CD4-positive, alpha-beta T cell treated with Interleukin-6 at 100 ng/mL for 8 hours (primary cell): ENCODE measurements at places on chromosomes 7 and 10.
A peak's percentile ranks its signal among the peaks of the same experiment; 100 is the strongest.

- no peak for DNase-seq
Measured at GRCh38 chr10:72612203-72612826, 13.6 kb downstream of the MICU1 start.

GRCh38 chr10:97000487-97001182, 168.5 kb downstream of the LCOR start:
- no peak for DNase-seq

GRCh38 chr7:132205509-132205908, 370.8 kb downstream of the PLXNA4 start:
- no peak for DNase-seq

DNA sequence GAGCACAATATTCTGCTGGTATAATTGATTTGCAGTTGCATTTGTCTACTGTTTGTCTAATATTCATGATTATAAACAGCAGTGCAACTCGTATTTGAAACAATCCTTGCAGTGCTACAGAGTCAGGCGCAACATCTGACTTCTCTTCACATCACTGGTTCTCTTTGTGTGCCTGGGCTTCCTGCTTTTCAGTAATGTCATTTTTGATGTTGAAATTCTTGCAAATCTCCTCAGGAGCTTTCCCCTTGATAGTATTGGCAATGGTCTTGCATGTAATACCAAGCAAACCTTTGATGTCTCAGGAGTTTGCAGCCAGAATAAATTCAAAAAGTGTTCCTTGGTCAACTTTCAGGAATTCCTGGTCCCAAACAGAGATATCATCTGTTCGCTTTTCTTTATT, 20.2 kb downstream of the HPS6 start:
- no peak for DNase-seq

DNA sequence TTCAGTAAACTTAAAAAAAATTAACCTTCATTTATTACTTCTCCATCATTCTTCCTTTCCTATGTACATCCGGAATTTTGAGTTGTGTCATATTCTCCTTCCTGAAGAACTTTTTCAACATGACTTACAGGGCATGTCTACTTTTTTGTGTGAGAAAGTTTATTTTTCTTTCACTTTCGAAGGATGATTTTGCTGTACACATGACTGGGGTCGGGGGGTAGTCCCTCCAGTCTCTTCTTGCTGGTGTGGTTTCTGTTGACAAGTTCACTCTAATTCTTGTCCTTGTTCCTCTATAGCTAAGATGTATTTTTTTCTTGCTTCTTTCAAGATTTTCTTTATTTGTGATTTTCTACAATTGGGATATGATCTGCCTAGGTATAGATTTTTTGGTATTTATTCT, 55.8 kb downstream of the INPP5A start:
- DNase-seq: no peak

- DNase-seq: no peak
Measured at GRCh38 chr7:144792050-144792449, 43.8 kb downstream of the TPK1 start.

- DNase-seq: no peak
Measured at GRCh38 chr7:34900891-34901513, 136.3 kb downstream of the DPY19L1 start.

DNA sequence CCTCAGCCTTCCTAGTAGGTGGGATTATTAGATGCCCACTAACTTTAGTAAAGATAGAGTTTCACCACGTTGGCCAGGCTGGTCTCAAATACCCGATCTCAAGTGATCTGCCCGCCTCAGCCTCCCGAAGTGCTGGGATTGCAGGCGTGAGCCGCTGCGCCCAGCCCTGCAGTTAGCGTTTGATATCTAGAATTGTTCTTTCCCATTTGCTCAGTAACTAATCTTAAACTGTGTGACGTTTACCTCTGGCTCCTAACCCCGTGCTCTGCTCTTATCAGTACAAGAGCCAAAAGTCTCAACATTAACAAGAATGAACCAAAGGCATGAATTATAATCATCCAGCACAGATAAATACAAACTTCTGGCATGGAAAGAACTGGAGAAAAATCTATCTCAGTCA, 47.4 kb downstream of the IGF2BP3 start:
- no peak for DNase-seq

DNA sequence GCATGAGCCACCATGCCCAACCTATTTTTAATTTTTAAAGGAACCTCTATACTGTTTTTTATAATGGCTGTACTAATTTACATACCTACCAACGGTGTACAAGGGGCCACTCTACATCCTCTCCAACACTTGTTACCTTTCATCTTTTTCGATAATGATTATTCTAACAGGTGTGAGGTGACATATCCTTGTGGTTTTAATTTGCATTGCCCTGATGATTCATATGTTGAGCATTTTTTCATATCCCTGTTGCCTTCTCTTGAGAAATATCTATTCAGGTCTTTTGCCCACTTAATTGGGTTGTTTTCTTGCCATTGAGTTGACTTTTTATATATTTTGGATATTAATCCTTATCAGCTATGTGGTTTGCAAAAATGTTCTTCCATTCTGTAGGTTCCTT, 167.0 kb downstream of the CTTNBP2 start:
- DNase-seq: no peak

DNA sequence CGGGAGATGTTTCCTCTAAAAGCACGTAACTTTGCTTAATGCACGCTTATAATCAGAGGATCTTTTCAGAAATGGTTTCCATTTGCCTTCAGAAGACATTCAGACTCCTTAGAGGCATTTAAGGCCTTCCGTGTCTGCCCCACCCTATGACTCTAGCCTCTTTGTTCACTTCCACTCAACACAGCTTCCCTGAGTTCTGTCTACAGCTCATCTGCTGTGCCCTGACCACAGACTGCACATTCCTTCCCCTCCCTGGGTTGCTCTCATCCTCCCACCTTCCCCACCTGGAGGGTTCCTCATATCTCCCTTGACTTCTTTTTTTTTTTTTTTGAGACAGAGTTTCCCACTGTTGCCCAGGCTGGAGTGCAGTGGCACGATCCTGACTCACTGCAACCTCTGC, 16.6 kb downstream of the FBH1 start:
- no peak for DNase-seq

- no peak for DNase-seq
Measured at GRCh38 chr10:131049016-131049415, 262.5 kb downstream of the TCERG1L start.

GRCh38 chr7:108719631-108720030, 150.0 kb downstream of the DNAJB9 start:
- DNase-seq: no peak

DNA sequence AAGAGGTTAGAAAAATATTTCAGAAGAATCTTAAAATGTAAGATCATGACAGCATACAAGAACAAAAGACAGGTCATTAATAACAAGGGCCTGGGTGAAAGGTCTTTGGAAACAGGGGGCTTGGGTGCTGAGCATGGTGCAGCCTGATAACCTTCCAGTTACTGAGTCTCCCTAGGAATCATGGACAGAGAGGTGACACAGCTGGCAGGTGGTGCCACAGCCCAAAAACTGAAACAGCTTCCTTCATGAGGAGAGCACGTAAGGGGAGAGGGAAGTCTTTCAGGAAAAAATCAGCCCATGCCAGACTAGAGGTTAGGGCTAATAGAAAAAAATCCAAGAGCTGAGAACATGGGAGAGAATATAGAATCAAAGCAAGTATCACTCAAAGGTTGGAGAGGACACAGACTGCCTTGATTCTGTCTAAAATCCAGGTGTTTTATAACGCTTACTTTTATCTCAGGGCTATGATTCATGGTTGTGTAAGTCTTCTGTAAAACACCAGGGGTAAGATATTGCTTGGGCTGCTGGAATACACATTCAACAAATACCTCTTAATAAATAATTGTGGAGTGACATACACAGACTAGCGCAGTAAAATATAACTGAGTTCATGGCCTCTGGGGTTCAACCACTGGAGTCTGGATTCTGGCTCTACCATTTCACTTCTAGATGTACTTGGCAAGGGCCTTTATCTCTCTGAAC, 88.1 kb downstream of the SEMA3C start:
- DNase-seq: no peak

- no peak for DNase-seq
Measured at GRCh38 chr7:30159698-30160143, 24.9 kb downstream of the MTURN start.

- DNase-seq: no peak
Measured at GRCh38 chr10:10794791-10795191, 222.9 kb upstream of the CELF2 start.

- DNase-seq: no peak
Measured at GRCh38 chr10:72020914-72021809, 57.0 kb downstream of the CHST3 start.

DNA sequence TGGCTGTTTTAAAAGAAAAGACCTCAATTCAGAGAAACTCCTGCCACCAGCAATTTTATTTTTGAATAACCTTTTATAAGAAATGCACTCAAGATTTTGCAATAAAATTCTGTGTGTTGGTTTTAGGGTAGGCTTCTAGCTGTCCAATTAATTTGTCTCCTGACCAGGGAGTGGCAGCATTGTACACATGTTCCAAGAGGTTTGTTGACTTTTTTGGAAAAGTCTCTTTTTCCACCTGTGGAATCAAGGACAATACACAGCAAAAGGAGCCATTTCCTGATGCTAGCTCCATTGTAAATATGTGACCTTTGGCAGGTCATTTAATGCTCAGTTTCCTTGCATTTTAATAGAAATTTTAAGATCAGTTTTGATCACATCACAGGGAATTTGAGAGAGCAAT, 1.8 kb downstream of the GIMAP5 start:
- DNase-seq: peak; percentile 46

GRCh38 chr10:91974960-91975359, 51.4 kb downstream of the BTAF1 start:
- no peak for DNase-seq

DNA sequence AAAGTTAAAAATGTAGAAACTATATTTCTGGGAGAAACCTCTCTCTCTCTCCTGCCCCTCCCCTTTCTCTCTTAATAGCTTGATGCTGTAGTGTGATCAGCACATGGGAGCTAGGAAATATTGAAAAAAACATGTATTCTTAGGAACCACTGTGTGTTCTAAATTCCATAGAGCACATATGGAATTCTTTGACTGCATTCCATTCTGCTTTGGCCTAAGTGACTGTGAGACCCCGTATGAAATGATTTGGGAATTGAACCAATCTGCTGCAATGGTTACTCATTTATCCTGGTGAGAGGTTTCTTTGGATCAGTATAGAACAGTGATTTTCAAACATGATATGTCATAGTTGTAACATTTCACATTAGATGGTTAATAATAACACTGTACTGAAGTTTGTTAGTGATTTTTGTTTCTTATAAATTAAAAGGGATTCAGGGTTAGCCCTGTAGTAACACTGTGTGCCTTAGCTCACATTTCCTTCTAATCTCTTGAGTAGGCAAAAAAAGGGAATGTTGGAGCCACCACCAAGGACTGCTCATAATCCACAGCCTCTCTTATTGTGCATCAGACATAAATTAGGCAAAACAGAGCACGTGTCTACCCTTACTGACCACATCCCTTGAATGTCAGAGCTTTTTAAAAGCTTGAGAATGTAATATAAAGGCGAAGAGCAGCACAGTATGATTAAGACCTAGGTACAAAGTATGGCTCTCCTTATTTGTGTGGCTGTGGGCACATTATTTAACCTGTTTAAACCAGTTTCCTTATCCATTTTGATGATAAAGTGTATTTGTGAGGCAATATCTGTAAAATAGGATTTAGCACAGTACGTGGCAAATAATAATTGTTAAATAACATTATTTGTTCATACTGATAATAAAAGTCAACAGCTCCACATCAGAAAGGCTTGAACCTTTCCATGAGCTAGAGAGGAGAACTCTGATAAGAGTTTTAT, 69.1 kb downstream of the FAM185A start:
- DNase-seq: no peak

DNA sequence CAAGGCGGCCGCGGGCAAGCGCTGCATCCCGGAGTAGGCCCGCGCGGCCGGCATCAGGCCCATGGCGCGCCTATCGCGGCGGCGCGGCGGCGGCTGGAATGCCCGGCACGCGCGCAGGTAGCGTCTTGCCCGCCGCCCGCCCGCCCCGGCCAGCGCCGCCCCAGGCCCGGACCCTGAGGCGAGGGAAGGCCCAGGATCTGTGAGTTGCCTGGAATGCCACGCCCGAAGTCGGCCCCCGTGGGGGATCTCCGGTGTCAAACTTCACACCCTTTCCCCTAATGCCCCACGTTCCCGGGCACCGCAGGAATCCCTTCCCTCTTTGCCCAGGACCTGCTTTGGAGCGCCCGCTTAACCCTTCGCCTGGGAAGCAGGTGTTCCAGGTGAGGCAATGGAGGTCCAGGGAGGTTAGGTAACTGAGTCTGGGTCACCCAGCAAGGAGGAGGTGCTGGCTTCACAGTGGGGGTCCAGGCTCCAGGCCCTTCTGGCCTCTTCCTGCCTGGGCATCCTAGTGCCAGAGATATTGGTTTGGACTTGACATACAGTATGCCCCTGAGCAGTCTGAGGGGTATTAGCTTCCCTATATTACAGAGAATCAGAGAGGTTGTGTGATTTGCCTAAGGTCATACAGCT, 138.1 kb downstream of the ARHGAP22 start:
- DNase-seq: no peak

DNA sequence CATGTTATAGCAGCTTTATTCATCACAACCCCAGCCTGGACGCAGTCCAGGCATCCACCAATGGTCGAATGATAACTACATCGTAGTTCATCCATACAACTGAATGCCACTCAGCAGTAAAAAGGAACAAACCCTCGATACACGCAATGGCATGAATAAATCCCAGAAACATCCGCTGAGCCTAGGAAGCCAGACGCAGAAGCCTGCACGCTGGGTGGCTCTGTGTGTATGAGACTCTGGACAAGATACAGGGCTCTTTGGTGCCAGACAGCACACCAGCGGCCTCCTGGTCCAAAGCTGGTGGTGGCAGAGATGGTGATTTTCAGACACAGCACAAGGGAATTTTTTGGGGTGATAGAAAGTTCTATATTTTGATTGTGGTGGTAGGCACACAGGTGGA, 10.0 kb upstream of the CRYGN start:
- DNase-seq: no peak

DNA sequence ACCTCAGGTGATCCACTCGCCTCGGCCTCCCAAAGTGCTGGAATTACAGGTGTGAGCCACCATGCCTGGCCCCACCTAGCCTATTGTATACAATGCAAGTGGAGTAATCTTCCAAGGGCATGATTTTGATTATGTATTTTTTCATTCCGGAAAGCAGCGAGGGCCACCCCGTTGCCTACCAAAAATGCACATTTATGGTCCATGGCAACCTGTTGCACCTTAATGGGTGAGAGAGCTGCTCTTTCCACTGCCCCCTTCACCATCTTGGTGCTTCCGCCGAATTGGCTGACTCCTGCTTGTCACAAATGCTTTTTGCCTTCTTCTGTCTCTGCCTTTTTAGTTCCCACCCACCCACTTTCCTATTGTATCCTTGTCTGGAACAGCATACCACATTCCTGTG, 699.5 kb downstream of the LRMDA start:
- DNase-seq: no peak

- no peak for DNase-seq
Measured at GRCh38 chr7:100506356-100506923, 22.7 kb downstream of the NYAP1 start.

- DNase-seq: no peak
Measured at GRCh38 chr10:125043841-125044658, 102.1 kb downstream of the ZRANB1 start.

- no peak for DNase-seq
Measured at GRCh38 chr7:151060113-151060415, 675 bp downstream of the SLC4A2 start.

GRCh38 chr10:78292982-78293865, 259.6 kb downstream of the RPS24 start:
- DNase-seq: no peak
